Activated naive CD8-positive, alpha-beta T cell treated with anti-CD3 and anti-CD28 coated beads for 36 hours (primary cell): ENCODE measurements at places on chromosomes 16 and 17. TPM values are rescaled to one million over a fixed set of nuclear protein-coding genes. Genes with fewer than 3 reads are reported as not detected.
A peak's percentile ranks its signal among the peaks of the same experiment; 100 is the strongest.

GRCh38 chr17:75570772-75571171 is 16.8 kb upstream of the MYO15B start:
- DNase-seq = no peak

GRCh38 chr16:85387171-85387507 is 226.0 kb upstream of the GSE1 start:
- no peak for DNase-seq

- DNase-seq = no peak
These were observed 38.8 kb downstream of the RAI1 start for GRCh38 chr17:17719966-17720543.

DNA sequence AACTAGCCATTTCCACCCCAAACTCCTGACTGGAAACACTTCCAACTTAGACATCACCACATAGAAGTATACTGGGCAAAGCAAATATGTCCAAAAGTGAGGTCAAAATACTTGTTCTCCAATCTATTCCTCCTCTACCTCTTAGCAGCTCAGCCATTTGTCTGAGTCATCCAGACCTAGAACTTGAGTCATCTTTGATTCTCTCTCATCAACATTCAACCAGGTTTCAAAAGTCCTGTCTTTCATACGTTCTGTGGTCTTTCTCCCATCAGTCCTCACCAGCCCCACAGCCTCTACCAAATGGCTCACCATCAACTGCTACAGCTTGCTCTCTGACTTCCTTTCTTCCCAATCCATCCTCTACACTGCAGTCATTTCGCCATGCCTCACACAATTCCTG is 6.8 kb downstream of the ANKFY1 start:
- DNase-seq = no peak

DNA sequence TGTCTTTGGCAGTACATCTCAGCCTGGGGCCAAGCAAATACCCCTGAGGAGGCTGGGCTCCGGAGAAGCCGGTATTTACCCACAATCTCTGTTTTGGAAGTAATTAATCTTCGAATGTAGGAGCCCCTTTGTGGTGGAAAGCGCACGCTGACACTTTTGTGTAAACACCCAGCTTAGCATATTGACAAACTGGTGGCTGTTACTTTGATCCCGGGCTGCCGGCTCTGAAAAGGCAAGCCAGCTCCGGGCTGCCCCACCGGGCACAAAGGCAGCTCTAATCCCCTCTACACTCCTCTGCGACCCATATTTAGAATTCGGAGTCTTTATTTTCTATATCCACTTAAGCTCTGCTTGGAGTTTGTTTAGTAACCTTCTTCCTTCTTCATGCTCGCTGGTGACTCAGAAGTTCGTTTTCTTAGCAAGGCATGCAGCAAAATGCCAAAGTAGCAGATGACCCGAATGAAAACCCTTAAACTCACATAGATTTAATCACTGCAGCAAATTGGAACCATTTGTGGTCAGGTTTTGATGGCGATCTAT is 144.0 kb upstream of the IRX3 start:
- no peak for DNase-seq

DNA sequence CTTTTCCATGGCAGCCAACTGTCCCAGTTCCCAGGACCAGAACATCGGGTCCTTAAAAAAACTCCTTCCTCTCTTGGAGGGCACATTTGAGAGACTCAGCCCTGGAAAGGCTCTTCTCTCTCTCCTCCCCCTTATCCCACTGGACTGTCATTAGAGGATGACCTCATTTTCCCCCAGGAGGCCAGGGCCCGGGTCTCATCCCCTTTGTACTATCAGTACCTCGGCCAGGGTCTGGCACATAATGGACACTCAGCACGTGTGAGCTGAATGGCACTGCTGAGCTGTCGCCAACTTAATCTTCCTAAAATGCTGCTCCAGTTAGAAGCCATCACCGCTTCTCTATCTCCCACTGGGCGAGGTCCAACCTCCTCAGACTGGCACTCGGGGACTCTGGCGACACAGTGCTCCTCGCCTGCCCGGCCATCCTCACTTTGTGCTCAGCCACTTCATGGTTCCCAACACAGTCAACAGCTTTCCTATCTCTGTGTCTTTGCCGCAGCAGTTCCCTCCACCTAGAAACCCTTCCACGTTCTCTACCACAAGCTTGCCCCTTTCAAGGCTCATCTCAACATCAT is 3.6 kb upstream of the RHBDL3 start:
- no peak for DNase-seq

DNA sequence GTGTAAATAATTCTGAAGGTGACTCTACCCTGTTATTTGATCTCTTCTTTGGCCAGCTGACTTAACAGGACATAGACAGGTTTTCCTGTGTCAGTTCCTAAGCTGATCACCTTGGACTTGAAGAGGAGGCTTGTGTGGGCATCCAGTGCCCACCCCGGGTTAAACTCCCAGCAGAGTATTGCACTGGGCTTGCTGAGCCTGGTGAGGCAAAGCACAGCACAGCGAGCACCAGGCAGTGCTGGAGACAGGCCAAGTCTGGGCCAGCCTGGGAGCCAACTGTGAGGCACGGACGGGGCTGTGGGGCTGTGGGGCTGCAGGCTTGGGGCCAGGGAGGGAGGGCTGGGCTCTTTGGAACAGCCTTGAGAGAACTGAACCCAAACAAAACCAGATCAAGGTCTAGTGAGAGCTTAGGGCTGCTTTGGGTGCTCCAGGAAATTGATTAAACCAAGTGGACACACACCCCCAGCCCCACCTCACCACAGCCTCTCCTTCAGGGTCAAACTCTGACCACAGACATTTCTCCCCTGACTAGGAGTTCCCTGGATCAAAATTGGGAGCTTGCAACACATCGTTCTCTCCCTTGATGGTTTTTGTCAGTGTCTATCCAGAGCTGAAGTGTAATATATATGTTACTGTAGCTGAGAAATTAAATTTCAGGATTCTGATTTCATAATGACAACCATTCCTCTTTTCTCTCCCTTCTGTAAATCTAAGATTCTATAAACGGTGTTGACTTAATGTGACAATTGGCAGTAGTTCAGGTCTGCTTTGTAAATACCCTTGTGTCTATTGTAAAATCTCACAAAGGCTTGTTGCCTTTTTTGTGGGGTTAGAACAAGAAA is 5.1 kb downstream of the STH start:
- no peak for DNase-seq

GRCh38 chr16:89217388-89218191 is at the start of gene ZNF778:
ZNF778 (plus strand) TSS chr16:89217703; CDS start chr16:89221128, 3,425 bp downstream.
- peak; percentile 87 for DNase-seq

DNA sequence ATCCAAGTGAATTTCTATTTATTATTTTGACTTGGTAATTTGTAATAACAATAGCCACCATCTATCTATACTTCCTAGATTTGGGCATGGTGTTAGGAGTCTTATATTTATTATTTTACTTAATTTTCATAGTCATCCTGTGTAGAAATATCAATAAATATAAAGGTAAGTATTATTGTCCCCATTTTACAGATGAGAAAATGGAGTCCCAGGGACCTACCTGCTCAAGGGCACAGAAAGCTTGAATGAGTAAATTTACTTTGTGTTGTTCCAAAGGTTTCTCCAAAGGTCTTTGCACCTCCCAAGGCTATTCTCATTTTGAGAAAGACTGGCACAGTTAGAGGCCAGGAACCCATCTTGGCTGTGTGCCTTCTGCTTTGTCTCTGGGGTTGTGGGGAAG is 738.3 kb downstream of the WWOX start:
- no peak for DNase-seq

DNA sequence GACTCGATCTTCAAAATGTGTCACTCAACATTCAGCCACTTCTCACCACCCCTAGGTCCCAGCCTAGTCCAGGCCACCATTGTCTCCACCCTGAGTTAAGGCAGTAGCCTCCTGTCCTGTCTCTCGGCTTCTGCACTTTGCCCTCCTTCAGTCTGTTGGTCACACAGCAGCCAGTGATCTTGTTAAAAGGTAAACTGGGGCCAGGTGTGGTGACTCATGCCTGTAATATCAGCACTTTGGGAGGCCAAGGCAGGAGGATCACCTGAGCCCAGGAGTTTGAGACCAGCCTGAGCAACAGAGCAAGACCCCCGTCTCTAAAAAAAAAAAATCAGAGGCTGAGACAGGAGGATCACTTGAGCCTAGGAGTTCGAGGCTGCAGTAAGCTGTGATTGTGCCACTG is 25.8 kb downstream of the WWP2 start:
- no peak for DNase-seq

- no peak for DNase-seq
These were observed 47.5 kb downstream of the SLC6A2 start for GRCh38 chr16:55703003-55704001.

- DNase-seq = no peak
These were observed 8.2 kb downstream of the SLC46A1 start for GRCh38 chr17:28397687-28398279.

DNA sequence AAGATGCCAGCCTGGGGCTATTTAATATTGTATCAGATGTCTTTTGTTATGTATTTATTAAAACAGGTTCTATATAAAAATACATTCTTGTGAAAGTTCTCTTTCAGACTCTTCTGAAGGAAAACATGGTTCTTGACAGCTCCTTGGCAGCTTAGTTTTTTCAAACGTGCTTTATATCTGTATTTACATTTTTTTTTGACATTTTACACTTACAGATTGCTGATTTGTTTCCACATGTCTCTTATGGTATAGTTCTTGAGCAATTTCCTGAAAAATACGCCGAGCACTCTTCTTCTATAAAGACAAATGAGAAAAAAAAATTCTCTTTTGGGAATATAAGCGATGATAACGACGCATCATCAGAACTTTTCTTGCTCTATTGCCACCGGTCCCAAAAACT is 9.5 kb downstream of the IGSF6 start:
- no peak for DNase-seq

DNA sequence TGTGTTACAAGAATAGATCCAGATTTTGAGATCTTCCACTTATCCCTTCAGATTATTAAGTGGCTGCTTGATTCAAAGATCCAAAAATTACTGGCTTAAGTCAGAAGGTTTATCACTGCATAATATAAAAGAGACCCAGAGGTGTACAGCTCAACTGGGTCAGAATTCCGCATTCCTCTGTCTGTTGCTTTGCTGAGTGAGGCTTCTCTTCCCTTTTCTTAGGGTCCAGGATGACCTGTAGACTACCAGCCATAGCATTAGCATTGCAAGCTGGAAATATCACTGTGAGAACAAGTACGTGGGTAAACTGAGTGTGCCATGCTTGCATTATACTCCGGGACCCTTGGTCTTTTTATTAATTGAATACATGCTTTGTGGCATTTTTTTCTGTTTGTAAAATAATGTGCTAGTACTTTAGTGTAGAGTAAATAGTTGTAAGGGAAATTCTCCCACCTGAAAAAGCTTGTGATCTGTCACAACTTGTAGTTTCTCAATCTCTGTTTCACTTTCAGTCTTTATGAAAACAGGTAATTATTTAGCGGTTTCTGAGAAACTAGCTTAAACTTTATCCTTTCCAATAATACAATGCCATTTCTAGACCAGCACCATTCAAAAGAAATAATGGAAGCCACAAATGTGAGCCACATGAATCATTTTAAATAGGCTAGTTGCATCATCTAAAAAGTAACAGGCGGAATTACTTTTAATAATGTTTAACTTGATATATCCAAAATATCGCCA is 61.6 kb downstream of the TNRC6C start:
- no peak for DNase-seq

GRCh38 chr17:75191584-75191983 is 8.8 kb upstream of the SUMO2 start:
- DNase-seq = no peak

GRCh38 chr17:66255527-66255971 is 26.3 kb upstream of the APOH start:
- no peak for DNase-seq

- no peak for DNase-seq
These were observed 15.0 kb downstream of the RAB40B start for GRCh38 chr17:82683534-82683933.

GRCh38 chr17:66764506-66764905 is 70.4 kb upstream of the CACNG5 start:
- no peak for DNase-seq

GRCh38 chr17:64024781-64025731 is 4.6 kb upstream of the ICAM2 start:
- peak; percentile 26 for DNase-seq

DNA sequence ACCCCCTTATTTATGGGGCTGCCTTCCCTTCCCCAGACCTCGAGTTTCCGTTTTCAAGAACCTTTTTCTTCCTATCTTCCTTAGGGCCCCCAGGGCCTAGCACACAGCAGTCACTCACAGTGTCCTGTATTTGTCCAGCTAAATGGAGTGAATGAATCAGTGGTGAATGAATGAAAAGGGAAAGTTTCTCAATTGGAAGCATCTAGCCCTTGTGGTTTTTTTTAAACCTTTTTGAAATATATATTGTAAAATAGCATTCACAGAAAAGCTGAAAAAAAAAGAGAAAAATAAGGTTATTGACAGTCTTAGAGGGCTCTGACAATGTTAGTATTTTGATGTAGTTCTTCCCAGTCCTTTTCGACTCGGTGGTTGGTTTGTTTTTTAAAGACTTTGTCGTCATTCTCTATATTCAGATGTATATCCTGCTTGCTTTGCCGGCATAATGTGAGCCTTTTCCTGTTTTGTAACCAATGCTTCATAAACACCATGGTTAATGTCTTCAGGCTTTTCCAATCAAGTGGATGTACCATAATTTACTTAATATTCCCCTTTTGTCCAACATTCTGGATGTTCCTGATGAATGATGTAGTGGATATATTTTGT is 45.3 kb downstream of the RAI1 start:
- no peak for DNase-seq

DNA sequence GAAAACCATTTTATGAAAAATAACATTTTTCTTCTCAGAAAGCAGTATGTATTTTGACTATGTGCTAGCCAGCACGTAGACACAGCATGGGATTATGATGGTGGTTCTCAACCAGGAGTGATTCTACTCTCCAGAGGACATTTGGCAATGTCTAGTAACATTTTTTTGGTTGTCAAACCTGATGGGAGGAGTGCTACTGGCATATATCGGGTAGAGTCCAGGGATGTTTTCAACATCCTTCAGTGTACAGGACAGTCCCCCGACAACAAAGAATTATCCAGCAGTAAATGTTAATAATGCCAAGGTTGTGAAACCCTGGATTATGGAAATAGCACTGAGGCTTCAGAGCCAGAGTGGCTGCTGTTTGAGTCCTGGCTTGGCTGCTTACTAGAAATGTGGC is 27.7 kb downstream of the AP2B1 start:
- DNase-seq = no peak

GRCh38 chr17:17888371-17888770 is 51.6 kb upstream of the SREBF1 start:
- DNase-seq = no peak

The PAFAH1B1 gene
- 156 TPM for total RNA-seq

The ITGB3 gene
- total RNA-seq = 0.06 TPM

The GAN gene
- 10.7 TPM for total RNA-seq

The DVL2 gene
- total RNA-seq = 66.5 TPM

The MYH2 gene
- total RNA-seq = not detected

The HS3ST3A1 gene
- 0.16 TPM for total RNA-seq

The FTO gene
- total RNA-seq = 52.7 TPM

The CCDC200 gene
- not detected for total RNA-seq

The MAP2K6 gene
- 2.7 TPM for total RNA-seq

The SLC5A11 gene
- total RNA-seq = 0.10 TPM
